ENCODE measurements at places on chromosomes 4 and X.

GRCh38 chr4:86451560-86452330 lies 91.9 kb upstream of the MAPK10 start:
- DNase-seq: no peak

DNA sequence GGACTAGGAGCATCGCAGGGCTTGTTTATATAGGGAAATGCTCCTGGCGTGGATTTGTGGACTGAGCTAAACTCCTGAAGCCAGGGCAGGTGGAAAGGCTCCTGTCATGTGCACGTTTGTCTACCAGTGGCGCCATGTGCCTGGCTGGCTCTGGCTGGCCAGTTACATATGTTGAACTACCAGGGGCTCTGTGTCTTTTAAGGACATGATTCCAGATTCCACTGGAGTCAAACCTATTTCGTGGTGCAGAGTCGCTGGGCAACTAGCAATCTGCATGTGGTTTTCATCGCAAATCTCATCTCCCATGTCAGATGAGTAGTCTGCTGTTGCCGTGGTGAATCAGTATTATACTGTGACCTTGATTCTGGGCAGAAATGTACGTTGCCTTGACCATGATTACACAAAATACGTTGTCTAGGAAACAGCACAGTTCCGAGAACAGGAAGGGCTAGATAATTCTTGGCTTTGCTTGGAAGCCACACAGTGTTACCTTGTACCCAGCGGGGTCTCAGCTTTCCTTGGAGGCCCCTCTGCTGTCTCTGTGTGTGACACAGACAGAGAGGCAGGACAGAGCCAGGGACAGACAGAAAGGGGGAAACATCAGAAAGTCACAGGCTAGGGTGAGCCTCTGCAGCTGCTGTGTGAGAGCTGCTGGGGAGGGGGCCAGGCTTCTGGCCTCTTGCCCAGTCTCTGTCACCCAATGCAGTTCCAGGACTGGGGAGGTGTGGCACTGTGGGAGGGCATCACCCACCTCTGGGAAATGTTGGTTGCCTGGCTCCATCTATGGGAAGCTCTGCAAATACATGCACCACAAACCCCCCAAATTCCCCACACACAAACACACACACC lies 19.2 kb downstream of the PNMA6E start:
- no peak for DNase-seq

GRCh38 chr4:98260047-98260578 lies 1.1 kb upstream of the RAP1GDS1 start:
- peak; percentile 28 for DNase-seq

GRCh38 chr4:188534917-188535316 lies 395.7 kb downstream of the TRIML1 start:
- no peak for DNase-seq

DNA sequence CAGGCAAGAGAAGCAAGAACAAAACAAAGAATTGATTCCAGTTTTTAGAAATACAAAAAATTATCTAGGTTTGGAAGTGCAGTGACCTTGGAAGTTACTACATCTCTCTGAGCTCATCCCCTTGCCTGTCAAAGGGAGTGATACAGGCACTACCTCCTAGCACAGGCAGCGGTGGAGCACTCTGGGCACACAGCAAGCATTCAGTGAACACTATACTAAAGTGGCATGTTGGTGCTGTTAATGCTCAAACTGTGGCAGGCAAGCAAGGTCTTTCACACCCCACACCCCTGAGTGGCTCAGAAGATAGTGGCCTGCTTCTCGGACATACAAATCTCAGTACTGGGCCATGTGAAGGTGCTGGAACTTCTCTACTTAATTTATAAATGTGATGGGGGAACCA lies 51.2 kb downstream of the DRD5 start:
- DNase-seq: no peak

GRCh38 chr4:3268395-3269104 lies 19.6 kb downstream of the MSANTD1 start:
- no peak for DNase-seq

GRCh38 chr4:107083-107443 lies 17.2 kb upstream of the ZNF718 start:
- no peak for DNase-seq

DNA sequence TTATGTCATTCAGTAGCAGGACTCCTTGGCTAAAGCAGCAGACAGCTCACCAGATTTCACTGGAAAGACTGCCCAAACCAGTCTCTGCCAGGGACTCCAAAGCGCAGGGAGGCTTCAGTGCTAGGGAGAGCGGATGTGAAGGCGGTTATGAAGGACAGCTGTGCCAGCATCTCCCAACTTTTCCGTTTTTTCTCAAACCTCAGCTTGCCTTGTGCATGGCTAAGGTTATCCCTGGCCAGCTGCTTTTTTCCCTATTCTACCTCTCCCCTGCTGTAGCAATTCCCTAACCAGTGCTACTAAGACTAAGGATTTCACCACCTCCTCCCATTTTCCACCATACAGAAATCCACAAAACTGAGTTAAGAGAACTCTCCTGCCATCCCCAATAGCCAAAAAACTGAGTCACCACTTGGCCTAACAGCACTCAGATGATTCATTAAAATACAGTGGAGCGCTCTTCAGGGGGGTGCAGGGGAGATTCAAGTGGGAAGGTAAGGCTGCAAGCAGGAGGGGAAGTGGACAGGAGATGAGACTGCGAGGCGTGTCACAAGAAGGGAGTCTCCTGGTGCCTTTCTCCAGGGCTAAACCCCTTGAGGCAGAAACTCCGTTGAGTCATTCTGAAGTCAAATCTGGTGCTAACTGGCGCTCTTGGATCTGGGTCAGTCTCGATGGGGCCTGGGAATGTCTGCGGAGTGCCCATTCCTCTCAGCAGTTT lies 90.7 kb downstream of the PALLD start:
- no peak for DNase-seq

DNA sequence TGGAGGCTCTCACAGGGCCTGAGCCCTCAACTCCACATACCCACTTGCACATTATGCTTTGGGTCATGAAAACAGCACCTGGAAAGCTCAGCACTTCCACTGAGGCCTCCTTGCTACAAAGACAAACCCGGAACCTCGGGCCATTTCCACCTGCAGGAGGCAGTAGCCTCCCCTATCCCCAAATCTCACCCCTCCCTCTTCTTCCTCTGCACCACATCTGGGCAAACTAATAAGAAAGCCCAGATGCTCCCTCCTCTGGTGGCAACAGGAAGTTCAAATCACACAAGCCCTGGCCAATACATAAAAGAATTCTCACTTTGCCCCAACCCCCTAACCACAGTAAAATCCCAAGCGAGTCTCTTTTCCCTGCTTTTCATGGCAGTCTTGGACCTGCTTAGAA lies 136.4 kb downstream of the MAPK10 start:
- no peak for DNase-seq

GRCh38 chr4:129998436-129999150 lies 902.6 kb downstream of the C4orf33 start:
- DNase-seq: no peak

DNA sequence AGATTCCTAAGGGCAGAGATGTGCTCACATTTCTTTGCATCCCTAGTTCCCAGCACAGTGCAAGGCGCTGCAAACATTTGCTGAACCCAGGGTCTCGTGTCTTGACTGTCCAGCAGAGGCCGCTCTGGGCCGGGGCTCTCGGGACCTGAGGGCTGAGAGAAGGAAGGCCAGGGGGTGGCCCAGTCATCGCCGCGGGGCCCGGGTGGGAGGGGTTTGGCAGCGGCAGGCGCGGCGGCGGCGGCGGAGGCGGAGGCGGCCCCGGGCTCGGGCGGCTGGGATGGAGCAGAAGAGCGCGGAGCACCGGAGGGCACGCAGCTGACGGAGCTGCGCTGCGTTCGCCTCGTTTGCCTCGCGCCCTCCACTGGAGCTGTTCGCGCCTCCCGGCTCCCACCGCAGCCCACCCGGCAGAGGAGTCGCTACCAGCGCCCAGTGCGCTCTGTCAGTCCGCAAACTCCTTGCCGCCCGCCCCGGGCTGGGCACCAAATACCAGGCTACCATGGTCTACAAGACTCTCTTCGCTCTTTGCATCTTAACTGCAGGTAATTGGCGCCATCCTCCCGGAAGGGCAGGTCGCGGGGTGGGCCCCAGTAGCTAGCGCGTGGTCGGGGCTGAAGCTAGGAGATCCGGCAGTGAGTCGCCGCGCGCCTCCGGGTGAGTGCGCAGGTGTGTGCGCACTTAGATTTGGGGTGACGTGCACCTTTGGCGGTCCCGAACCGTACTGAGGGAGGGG lies at the start of gene PARM1:
PARM1 (plus strand) TSS at position 285 of the 730 bp plus-strand sequence; CDS start at position 497, 212 bp downstream.
- peak; percentile 75 for DNase-seq

- DNase-seq: no peak
Observed at GRCh38 chr4:47533689-47534347, 48.7 kb downstream of the ATP10D start.

DNA sequence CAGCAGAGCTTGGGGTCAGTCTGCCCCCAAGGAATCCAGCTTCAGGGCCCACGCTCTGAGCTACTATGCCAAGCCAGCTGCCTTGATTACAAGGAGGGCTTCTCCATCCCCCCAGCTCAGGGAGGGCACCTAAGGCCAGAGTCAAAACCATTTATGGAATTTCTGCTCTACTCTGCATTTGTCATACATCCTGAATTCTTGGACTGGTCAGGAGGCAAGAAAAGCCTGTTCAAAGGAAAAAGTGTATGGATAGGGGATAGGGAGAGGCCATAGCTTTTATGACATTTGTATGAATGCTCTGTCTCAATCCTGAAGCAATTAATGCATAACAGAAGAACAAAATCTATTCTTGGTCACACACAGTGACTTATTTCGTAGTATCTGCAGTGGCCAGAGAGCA lies 32.2 kb downstream of the EDNRA start:
- no peak for DNase-seq

GRCh38 chr4:65667506-65668041 lies 2.7 kb downstream of the EPHA5 start:
- no peak for DNase-seq

GRCh38 chrX:96430756-96431455 lies 253.7 kb upstream of the DIAPH2 start:
- no peak for DNase-seq

DNA sequence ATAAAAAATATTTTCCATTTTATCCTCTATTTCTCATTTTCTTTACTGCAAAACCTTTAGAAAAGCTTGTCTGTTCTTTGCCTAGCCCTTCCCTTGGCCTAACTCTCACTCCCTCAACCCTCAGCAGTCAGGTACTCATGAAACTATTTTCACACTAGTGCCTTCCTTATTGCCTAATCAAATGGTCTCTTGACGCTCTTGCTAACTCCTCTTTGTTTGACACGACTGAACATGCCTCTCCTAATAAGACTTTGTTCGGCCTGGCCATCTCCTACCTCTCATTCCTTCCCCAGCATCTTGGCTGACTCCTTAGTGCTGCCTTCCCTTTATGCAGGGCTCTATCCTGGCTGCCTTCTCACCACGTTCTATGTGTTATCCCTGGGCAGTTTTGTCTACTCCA lies 11.1 kb upstream of the LRAT start:
- no peak for DNase-seq

GRCh38 chr4:101199507-101200285 lies 147.6 kb downstream of the PPP3CA start:
- no peak for DNase-seq

GRCh38 chr4:140559696-140560095 lies 9.1 kb downstream of the UCP1 start:
- DNase-seq: no peak

GRCh38 chr4:65007841-65008439 lies 598.7 kb upstream of the TECRL start:
- no peak for DNase-seq

DNA sequence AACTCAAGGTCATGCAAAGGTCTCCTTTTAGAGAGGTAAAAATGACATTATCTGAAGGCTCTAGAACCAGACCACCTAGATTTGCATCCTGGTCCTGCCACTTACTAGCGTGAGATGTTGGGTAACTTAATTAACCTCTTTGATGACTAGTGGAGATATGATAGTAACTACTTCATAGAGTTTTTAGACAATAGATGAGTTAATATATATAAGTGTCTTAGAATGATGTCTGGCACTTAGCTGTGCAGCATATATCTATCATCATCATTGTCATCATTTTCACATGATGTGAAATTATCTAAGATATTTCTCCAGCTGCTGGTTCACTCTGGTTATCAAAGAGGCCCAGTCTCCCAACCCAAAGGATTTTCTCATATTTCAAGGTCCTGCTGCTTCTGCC lies 126.1 kb upstream of the DCLK2 start:
- no peak for DNase-seq

- no peak for DNase-seq
Observed at GRCh38 chr4:105283501-105283900, 136.8 kb downstream of the TET2 start.

DNA sequence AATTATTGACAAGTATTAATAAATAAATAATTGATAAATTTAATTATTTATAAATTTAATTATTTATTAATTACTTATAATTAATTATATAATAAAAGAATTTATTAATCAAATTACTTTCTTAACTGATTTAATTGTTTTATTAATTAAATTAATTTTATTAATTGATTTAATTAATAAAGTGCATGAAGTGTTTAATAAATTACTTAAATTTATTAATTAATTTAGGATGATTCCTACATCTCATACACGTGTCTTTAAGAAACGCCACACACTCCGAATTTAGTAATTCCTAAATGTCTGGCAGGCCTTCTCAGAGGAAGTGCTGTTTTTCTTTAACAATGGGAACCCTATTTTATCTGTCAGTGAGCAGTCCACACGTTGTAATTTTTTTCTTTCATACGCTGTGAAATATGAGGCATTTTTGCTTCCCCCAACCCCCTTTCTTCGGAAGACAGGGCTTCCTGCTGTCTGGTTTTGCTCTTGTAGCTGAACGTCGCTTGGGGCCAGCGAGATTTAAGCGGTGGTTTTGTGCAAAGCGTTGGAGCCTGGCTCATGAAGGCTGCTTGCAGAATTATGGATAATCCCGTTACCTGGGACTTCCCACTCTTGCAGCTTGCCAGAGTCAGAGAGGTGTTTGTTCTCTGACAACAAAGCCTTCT lies 46.8 kb downstream of the CRLF2 start:
- peak; percentile 41 for DNase-seq

DNA sequence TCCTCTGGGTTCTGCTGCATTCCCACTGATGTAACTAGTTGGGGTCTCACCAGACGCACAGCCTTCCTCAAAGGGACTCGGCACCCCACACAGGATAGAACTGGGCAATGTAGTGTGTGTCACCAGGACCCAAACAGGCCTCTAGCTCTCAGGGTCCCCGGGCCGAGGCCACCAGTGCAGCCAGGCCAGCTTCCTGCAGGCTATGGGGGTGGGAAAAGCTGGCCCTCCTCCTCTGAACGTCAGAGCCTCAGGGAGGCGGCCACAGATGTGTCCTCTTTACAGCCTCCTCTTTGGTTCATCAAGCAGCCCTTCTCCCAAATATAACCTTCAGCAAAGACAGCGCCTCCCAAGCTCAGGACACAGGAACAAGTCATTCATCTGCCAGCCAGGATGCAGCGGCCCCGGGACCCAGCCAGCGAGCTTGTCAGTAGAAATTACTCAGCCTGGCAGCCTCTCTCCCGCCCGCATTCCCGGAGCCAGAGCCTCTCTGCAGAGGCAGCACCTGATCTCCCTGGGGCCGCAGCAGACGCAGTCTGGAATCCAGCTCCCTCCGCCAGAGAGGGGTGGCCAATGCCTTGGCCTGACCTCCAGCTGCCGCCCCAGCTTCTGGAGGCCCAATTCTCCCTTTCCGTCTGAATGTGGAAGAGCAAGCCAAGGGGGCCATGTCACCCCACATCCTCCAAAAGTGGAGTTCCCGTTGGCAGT lies 288.5 kb downstream of the FBXW7 start:
- no peak for DNase-seq

GRCh38 chr4:140996766-140997165 lies 136.5 kb downstream of the RNF150 start:
- DNase-seq: no peak

- DNase-seq: no peak
Observed at GRCh38 chr4:81550388-81550859, 78.7 kb upstream of the RASGEF1B start.
